Activated CD4-positive, alpha-beta T cell treated with anti-CD3 and anti-CD28 coated beads, Interleukin-2, amount 10 ng/mL, durations not matched to agents 7 days and 5 days (primary cell): ENCODE measurements at places on chromosomes 7 and 10.

DNA sequence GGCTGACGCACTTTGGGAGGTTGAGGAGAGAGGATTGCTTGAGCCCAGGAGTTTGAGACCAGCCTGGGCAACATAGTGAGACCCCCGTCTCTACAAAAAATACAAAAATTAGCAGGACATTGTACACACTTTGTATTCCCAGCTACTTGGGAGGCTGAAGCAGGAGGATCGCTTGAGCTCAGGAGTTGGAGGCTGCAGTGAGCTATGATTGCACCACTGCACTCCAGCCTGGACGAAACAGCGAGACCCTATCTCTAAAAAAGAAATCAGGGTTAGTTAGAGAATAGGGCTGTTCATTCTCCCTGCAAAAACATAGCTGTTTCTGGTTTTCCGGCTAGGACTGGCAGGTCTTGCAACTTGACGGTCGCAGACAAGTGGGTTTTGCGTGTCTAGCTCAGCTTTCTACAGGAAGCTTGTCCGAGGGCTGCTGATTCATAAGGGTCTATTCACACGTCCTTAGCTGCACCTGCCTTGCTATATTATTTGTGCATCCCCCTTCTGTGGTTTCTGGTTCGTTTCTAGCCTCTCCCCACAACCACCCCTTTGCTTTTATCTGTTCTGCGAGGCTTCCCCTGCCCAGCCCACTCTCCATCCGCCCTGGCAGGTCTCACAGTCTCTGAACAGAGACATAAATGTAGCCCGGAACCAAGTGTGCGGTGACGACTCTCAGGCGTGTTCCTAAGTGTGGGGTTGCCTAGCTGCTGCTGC is 10.7 kb downstream of the AMZ1 start:
- peak; percentile 86 for DNase-seq

DNA sequence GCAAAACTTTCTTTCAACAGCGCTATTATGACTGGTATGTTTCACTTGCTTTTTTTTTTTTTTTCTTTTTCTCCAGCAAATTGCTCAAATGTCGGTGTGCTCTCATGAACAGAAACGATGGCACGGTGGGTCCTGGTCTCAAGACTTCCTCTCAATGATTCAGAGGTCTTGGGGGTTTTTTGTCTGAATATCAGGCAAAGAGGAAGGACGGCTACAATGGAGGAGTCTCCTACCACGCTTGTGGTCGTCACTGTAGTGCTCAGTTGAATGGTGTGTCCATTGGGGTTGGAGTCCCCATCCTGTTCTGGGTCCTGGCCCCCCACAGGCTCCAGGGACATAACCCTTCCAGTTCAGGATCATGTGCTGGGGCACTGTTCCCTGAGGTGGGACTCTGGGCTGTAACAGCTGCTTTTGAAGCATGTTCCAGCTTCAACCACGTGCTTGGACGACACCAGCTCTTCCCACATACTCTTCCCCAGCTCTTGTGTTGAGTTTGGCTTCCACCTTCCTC is 266.7 kb upstream of the KLF6 start:
- no peak for DNase-seq

GRCh38 chr7:99628471-99629465 is 12.0 kb downstream of the ZSCAN25 start:
- DNase-seq, result no peak

DNA sequence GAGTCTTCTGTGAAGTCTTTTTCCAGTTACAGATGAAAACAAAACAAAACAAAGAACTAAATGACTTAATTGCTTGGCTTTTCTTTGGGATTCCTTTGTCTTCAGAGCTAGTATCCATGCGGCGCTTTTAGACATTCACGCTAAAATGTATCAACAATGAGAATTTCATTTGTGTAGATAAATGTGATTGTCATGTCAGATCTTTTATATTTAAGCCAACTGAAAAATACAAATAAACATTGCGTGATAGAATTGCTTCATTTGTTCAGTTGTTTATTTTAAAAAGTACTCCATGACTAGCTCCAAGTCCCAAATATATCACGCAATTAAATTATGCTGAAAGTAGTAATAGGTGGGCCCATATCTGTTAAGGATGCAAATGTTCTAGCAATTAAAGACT is 7.9 kb upstream of the ADRB1 start:
- no peak for DNase-seq

- DNase-seq, result no peak
These were observed 75.1 kb downstream of the DNAH11 start for GRCh38 chr7:21617916-21618390.

DNA sequence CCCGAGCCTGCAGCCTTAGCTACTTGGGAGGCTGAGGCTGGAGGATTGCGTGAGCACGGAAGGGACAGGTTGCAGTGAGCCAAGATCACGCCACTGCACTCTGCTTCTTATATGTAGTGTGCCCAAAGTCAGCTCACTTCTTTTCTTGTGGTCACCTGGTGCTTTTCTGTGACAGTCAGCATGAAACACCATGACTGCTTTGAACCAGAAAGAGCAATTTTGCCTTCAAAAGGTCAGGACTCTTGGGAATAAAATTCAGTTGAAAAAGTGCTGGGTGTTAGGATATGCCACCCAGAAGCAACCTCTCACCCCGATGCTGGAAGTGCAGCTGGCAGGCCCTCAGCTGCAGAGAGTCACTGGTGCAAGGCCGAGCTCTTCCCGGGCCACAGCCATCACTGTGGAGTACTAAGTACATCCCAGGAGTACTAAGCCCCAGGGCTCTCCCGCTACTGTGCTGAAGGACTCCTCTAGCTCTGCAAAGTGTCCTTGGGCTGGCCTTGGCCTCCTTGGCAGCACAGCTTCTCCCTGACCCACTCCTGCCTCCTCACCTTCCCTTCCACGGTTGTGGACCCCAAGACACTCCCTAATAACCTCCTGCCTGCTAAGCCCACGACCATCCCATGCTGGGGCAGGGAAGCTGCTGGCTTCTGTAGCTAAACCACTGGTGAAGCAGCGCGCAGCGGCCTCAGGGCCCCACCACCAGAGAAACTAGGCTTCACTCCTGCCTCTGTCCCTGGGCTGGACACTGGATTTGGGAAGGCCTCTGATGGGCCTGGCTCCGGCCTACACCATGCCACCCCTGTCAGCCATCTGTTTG is 17.6 kb upstream of the GDI2 start:
- DNase-seq, result no peak

DNA sequence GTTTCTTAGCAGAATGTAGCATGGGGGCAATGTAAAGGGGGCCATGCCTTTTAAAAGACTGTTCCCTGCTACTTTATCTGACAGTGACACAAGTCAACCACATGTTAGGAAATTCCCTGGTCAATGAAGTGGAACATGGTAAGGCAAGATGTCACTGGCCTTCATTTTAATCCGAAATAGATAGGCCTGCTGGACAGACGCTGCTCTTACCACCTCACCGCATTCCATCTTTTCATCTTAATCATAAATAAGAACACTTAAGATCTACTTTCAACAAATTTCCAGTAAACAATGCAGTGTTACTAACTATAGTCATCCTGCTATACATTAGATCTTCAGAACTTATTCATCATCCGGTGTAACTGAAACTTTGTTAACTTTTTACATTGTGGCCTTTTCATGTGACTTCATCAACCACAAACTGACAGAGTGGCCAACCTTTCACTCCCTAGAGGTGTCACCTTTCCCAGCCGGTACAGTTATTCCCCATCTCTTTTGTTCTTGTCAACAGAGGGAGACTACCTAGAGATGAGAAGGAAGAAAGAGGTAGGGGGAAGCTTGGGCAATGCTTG is 15.6 kb downstream of the ASB4 start:
- peak; percentile 36 for DNase-seq

DNA sequence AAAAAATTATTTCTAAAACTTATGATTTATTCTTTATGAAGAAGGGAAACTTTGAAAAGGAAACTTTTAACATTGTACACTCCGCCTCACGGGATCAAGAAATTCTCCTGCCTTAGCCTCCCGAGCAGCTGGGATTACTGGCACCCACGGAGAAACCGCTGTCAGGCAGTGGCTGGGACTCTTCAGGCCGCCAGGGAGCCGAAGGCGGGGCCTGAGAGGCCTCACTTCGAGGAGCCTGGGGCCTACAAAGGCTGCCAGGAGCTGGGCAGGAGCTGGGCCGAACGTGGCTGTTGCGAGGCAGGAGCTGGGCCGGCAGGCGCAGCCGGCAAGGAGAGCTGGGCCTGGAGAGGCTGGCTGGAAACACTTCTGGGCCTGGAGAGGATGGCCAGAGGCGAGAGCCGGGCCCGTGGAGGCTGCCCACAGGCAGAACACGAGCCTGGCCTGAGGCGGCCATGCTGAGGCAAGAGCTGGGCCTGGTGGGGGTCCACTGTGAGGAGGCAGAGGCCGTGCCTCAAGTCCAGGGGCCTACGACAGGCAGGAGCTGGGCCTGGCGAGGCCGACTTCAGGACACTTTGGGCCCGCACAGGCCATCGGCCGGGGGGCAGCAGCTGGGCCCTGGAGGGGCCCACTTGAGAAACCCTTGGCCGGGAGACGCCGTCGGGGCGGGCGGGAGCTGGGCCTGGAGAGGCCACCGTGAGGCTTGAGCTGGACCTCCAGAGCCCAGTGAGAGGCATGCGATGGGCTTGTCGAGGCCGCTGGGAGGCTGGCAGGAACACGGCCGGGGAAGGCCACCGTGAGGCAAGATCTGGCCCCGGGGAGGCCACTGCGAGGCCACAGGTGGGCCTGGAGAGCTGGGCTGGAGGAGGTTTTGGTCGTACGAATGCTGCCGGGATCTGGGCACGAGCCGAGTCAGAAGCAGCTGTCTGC is 23.7 kb downstream of the MDH2 start:
- DNase-seq, result no peak

GRCh38 chr10:114374053-114374791 is 30.1 kb downstream of the AFAP1L2 start:
- DNase-seq, result no peak

DNA sequence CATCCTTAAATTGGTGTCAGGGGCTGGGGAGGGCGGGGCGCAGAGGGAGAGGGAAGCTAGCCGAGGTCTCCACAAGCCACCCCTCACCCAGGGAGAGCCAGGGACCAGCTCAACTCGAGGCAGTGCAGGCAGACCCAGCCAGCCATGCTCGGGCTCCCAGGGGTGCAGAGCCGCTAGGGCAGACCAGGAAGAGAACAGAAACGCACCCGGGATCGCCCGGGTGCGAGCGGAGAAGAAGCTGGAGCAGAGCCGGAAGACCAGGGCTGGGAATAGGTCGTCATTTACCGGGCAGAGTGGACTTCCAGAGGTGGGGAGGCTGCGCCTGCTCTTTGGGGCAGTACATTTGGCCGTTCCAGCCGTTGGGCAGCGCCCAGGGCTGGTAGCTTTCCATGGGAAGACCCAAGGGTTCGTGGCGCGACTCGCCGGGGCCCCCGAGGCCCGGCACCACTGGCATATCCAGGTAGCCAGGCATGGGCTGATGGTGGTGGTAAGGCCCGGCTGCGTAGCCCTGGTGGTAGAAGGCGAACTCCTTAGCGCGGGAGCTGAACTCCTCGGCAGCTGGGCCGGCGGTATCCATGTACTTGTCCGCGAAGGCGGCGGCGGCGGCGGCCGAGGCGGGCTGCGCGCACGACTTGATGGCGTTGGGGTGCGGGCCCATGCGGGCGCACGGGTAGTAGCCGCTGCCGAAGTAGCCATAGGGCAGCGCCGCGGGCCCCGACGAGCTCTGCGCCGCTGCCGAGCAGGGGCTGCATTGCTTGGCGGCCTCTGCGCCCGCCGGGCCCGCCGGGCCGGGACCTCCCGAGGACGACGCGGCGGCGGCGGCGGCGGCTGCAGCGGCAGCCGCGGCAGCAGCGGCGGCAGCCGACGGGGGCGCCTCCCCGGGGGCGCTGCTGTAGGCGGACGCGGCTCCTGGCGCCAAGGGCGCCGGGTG is 755 bp downstream of the HOXA13 start:
- no peak for DNase-seq

DNA sequence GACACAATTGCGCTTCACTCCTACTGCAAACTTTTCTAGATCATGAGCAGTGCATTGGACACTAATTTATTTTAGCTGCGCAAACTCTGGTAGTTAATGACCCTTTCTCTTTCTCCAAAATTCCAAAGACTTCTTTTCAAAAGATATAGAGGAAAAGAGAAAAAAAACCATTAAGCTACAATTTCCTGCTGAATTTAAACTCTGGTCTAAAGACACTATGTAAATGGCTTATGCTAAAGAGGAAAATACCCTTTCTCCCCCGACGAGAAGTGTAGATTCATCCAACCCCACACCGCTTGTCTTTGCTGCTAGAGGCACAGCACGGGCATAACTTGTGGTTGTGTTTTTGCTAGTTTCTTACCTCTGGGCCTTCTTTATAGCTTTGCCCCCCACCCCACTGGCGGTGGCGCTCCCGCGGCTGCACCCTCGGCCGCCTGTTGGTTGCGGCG is 84.1 kb downstream of the SNX10 start:
- no peak for DNase-seq

GRCh38 chr7:17227766-17228490 is 70.5 kb upstream of the AHR start:
- no peak for DNase-seq

- peak; percentile 56 for DNase-seq
These were observed 58.1 kb downstream of the FHIP2A start for GRCh38 chr10:114879541-114880158.

DNA sequence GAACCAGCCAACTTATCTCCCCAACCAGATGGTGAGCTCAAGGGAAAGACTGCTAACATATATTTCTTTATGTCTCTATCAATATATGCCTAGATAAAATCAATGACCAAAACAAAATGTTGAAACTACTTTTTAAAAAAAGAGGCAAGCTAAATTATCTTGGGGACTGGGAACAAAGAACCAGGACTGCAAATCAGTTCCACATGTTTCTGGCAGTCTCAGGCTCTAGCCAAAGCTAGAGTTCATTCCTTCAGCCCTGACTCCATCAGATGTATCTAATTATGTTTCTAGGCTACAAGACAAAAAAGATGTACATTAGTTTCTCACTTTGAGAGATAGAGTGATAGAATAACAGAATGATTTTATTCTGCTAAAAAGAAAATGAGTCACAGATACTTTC is 1290.3 kb upstream of the SORCS1 start:
- DNase-seq, result no peak

DNA sequence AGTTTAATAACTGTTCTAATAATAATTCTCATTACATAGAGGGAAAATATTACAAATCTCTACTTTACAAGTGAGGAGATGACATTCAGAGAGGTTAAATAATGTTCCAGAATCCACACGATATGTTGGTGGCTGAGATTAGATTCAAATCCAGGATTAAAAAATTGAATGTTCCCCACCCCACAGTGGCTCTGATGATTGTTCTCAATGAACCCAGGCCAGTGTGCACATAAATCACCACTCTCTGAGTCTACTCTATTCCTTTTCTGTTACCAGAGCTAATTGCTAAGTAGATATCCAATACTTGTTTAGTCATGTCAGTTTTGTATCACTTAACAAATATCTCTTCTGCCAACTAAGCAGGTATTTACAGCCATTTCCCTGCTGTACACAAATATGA is 281.0 kb downstream of the ABCA13 start:
- DNase-seq, result no peak

GRCh38 chr10:24374134-24374915 is 165.4 kb downstream of the KIAA1217 start:
- no peak for DNase-seq

DNA sequence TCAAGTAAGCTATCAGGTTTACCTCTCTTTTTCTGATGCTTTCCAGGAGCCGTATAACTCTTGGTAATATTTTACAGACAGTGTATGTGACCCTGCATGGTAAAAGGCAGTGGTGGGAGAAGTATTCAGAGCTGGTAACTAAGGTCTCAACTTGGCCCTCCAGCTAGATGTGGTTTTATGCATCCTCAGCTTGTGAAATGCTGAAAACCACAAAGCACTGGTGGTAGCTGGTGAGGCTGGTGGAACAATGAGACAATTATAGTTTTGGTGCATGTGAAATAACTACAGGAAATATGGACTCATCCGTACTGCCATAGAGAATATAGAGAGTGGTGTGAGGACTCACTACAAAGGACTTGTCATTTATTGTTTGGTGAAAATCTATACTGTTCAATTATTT is 383.0 kb upstream of the PCDH15 start:
- no peak for DNase-seq
